ENCODE measurements at places on chromosomes 7 and 10.

DNA sequence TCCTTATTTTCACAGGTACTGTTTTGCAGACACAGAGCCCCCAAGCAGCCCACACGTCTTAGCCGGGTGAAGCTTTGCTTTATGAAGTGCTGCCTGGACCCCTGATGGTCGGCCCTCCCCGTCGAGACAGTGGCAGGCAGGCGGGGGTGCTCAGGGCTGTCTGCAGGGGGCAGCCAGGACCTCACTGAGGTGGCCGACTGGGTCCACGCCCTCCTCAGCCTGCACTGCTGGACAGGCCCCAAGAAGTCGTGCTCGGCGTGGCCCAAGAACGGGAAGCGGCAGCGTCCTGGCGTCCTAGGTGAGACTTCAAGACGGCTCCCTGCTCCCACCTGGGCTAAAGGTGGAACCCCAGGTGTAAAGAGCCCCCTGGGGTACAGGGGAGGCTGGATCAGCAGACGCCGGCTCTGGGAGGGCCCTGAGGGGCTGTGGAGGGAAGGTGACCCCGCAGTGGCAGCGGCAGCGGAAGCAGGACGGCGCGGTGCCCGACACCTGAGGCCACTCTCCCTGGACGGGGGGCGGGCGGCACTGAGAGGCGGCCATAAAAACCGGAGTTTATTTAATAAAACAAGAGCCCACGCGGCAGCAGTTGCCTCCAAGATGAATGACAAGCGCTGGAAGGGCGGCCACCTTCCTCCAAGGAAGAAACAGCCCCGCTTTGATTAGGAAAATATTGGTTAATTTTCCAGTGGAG is 179.4 kb downstream of the ELFN1 start:
- no peak for DNase-seq

- DNase-seq, result peak; percentile 22
Measured at GRCh38 chr7:43535031-43535451, 47.9 kb upstream of the STK17A start.

- DNase-seq, result no peak
Measured at GRCh38 chr10:131934769-131935168, 34.0 kb downstream of the PPP2R2D start.

DNA sequence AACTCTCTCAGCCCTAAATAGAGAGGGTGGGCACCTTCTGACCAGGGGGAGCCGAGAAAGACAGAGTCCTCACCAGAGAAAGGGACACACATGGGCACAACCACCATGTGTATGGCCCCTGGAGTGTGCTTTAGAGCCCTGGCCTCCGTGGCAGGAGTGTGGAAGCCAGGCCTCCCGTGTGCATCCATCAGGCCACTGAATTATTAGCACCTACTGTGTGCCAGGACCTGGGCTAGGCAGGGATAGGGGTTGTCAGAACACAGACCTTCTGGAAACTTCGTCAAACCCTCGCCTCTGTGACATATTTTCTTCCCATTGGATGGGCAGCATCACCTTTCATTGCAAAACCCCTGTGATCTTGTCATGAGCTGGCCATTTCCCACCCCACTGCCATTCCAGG is 78.5 kb downstream of the ZMIZ1 start:
- DNase-seq, result no peak

DNA sequence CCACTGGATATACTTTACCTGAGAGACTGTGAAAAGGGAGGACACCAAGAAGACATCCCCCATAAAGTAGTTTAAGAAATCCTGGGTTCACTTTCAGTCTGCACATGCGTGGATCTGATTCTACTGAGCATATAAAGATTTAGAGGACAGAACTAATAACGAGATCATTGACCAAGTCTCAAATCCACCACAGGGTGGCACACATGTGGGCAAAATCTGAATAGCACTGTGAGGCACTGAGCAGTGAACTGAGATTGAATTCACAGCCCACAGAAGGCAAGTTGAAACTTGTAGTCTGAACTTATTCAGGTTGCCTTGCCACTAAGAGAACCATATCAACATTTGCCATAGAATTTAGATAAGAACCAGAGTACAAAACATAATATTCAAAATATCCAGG is 818.6 kb downstream of the GRID1 start:
- peak; percentile 70 for DNase-seq

GRCh38 chr10:119500821-119501220 is 41.7 kb downstream of the RGS10 start:
- no peak for DNase-seq

- DNase-seq, result no peak
Measured at GRCh38 chr10:74669210-74669609, 157.2 kb upstream of the KAT6B start.

- no peak for DNase-seq
Measured at GRCh38 chr7:25790963-25791362, 361.0 kb upstream of the NFE2L3 start.

DNA sequence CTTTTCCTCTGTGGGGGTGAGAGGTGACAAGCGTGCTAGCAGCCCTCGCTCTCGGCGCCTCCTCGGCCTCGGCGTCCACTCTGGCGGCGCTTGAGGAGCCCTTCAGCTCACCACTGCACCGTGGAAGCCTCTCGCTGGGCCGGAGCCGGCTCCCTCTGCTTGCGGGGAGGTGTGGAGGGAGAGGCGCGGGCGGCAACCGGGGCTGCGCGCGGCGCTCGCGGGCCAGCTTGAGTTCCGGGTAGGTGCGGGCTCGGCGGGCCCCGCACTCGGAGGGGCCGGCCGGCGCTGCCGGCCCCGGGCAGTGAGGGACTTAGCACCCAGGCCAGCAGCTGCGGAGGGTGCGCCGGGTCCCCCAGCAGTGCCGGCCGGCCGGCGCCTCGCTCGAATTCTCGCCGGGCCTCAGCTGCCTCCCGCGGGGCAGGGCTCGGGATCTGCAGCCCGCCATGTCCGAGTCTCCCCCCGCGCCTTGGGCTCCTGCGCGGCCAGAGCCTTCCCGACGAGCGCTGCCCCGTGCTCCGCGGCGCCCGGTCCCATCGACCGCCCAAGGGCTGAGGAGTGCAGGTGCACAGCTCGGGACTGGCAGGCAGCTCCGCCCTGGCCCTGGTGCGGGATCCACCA is 352.8 kb upstream of the PODXL start:
- DNase-seq, result no peak

- no peak for DNase-seq
Measured at GRCh38 chr10:124066781-124067714, 26.4 kb downstream of the CHST15 start.

DNA sequence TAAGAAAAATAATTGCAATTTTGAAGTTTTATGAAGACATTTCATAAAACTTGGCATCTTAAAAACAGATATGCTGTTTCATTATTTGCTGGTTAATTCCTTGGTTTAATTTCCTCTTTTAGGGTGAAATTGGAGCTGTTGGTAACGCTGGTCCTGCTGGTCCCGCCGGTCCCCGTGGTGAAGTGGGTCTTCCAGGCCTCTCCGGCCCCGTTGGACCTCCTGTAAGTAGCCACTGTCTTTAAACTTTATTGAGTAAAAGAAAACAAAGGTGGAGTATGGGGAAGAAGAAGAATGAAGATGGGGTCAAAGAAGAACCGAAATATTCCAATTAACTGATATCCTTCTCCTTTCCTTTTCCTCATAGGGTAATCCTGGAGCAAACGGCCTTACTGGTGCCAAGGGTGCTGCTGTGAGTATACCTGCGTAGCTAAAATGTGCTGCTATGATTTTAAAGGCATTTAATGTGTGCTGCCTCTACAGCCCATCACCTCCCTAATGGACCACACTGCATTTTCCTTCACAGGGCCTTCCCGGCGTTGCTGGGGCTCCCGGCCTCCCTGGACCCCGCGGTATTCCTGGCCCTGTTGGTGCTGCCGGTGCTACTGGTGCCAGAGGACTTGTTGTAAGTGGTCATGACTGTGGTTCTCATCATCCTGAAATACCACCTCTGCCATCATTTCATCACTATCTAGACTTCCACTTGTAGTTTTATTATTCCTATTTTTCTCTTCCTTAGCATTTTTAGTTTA is 14.7 kb downstream of the COL1A2 start:
- no peak for DNase-seq

GRCh38 chr10:112755446-112756234 is 194.4 kb upstream of the TCF7L2 start:
- DNase-seq, result no peak

DNA sequence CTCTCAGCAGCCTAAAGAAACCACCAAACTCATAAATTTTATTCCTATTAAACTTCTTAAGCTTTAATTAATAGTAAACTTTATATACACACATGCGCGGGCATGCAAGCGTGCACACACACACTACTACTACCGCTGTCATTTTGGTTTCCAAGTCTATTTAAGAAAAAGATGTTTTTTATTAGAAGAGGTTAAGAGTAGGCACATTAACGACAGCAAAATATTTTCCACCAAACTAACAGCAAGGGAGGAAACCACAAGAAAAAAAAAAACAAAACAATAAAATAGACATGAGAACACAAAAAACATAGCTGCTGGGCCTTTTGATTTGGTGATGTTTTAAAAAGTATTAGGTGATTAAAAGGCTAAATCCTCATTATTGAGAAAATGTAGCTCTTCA is 28.6 kb downstream of the RTKN2 start:
- no peak for DNase-seq

DNA sequence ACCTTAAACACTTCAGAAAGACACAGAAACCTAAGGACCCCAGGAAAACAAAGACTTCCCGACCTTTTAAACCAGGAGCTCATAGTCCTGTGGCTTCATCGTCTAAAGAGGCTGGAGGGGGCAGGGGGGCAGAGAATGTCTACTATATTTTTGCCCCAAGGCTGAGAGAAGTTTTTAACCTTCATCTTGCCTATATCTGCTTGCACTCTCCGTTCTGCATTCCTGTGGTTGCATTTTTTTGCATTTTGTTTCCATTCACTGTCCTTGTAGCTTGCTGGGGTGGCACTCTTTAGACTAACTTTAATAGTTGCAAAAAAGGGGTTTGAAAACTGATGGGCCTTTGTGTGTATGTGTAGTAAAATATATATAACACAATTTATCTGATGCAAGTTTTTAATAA is 23.7 kb downstream of the PRKAR2B start:
- DNase-seq, result no peak

DNA sequence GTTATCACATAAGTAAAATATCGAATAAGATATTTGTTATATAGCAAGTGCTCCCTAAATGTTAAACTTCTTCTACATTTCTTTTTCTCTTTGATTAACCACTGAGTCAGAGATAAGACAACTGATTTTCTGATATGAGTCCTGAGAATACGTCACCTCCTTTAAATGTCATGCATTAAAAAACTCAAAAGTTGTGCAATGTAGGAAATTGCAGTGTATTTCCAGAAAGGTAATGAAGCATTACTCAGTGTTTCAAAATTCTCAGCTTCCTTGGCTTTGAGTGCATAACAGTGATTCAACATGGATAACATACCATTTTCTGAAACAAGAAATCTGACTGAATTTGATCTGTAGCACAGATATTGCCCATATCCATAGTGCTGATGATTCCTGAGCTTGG is 155.8 kb downstream of the BMPER start:
- DNase-seq, result peak; percentile 82

DNA sequence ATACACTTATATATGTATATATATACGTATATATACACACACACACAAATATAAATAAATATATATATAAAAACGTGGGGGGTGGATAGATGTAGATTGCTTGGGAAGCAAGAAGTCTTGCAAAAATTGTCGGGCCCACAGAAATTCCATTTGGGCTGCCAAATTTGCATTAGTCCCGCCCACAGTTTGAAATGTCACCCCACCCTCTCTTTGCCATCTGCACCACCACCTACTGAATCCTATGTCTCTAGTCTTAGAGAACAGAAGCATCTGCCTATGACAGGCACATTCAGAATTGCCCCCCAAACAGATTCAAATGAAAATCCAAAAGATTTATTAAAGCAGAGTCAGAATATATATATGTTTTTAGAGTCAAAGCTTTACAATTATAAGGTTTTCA is 25.6 kb upstream of the CACNA2D1 start:
- no peak for DNase-seq

GRCh38 chr7:111053035-111053434 is 37.9 kb upstream of the LRRN3 start:
- DNase-seq, result no peak

GRCh38 chr10:98168766-98169165 is 34.3 kb downstream of the R3HCC1L start:
- DNase-seq, result no peak

- peak; percentile 49 for DNase-seq
Measured at GRCh38 chr10:53839440-53840039, 961.5 kb downstream of the PCDH15 start.

DNA sequence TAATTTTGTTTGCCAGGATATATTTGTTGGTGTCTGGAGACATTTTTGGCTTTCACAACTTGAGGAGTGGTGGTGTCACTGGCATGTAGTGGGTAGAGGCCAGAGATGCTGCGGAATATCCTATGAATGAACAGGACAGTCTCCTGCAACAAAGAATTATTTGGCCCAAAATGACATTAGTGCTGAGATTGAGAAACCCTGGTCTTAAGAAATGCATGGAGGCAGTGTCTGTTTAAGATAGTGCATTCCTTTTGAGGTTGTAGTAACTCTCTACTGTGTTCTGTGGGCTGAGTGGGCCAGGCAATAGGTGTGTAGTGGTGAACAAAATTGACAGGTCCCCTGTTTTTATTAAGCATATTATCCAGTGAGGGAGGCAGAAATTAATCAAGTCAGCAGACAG is 165.5 kb downstream of the CDK14 start:
- DNase-seq, result no peak

DNA sequence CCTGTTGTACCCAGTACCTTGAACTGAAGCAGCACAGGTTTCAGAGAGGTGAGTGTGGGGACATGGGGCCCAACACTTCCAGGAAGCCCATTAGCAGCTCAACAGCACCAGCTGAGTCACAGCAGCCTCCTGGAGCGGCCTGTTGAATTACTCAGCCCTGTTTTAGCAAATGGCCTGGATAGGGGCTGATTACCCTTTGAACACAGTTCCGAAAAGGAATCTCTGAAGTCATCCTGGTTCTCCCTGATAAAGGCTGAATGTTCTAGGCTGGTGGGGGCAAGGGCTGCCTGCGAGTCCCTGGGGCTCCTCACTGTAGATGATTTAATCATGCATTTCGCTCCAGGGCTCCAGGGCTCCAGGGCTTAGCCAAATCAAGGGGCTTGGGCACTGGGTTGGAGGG is 287.5 kb downstream of the GRID1 start:
- DNase-seq, result peak; percentile 12

DNA sequence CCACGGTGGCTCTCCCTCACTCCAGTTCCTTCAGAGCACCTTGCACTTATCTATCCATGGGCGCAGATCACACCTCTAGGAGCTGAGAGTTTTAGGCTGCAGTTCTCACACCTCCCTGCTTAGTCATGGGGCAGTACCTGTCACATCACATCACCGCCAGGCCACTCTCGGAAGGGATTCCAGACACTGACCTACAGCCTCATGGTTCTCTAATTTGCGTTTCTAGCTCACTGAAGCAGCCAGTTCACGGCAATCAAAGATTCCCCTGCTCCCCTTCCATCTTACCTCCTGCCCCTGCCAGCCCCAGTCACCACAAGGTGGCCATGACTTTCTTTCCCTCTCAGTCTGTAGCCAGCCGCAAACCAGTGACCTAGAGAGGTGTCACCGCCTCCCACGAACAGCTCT is 34.2 kb downstream of the ADRB1 start:
- DNase-seq, result no peak

DNA sequence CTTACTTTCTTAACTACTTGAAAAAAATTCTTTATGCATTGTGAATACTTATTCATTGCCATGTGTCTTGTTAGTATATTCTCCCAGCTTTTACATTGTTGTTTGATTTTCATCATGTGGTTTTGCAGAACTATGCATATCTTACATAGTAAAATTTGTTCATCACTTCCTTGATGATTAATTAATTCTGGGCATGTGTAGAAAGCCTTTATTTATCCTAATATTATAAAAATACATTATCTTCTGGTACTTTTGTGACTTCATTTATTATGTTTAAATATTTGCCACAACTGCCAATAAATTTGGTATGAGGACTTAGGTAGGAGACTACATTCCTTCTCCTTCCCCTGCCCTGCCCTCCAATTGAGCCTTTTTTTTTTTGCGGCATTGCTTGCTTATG is 166.0 kb upstream of the ZNF32 start:
- no peak for DNase-seq
